Naive thymus-derived CD8-positive, alpha-beta T cell (primary cell): ENCODE measurements at places on chromosomes 13 and 19. TPM values are rescaled to one million over a fixed set of nuclear protein-coding genes. Genes with fewer than 3 reads are reported as not detected.

The ZNF790 gene
- total RNA-seq, result 20.6 TPM

DNA sequence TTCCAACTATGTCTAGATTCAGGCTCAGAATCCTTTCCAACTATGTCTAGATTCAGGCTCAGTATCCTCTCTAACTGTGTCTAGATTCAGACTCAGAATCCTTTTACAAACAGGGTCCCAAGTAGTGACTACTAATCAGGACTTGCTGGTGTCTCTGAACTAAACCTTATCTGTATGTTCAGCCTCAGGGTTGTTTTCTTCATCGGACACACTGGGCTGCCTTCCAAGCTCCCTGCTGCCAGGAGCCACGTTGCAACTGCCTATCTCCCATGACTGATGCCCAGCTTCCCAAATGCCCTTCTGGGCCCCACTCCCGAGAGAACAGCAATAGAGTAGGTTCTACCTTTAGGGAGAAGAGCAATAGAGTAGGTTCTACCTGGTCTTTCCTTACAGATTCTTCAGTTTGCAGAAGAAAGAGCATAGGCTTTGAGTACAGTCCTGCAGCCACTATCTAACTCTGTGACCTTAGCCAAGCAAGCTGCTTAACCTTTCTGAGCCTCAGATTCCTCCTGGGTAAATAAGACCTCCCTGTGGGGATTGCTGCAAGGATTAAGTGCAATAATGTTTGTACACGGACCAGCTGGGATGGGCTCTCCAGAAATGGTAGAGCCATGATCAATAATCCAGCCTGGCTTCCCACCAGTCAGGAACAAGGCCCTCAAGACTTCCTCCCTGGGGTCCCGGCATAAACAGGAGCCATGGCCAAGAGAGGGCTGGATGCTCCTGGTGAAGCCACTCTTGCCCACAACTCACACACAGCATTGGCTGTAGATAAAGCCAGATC is 61.5 kb downstream of the ZIC5 start:
- no peaks in the 10 kb centered on the region for H3K36me3 ChIP-seq
- no peaks in the 10 kb centered on the region for H3K4me1 ChIP-seq
- peaks cover 66% of the 10 kb centered on the region for H3K27me3 ChIP-seq
- H3K27ac ChIP-seq, result no peak overlapping the region

- H3K4me1 ChIP-seq, result peaks cover 44% of the 10 kb centered on the region
- DNase-seq, result no peak
- H3K27ac ChIP-seq, result no peak overlapping the region
Observed at GRCh38 chr19:6531956-6532243, 1.1 kb downstream of the TNFSF9 start.

The DGKH gene
- total RNA-seq, result 5.2 TPM

DNA sequence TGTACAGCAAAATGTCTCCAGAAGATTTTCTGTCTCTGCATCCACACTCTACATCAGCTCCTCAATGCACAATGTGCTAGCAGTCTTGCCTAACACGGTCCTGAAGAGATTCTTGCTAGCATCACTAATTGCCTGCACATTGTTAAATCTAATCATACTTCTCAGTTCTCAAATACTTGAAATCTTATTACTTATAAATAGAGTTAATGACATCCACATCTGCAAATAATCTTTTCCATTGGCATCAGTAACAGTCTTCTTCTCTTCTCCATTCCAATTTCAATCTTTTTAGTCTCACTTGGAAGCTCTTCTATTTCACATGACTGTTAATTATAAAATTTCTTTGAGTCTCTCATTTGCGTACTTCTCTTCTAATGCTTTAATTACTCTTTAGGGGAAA is 630.5 kb upstream of the SLITRK6 start:
- no peaks in the 10 kb centered on the region for H3K36me3 ChIP-seq
- no peak overlapping the region for H3K4me3 ChIP-seq
- DNase-seq, result no peak
- no peak overlapping the region for H3K27ac ChIP-seq

- H3K27ac ChIP-seq, result no peak overlapping the region
- no peak for DNase-seq
- no peaks in the 10 kb centered on the region for H3K36me3 ChIP-seq
Observed at GRCh38 chr13:30861836-30862467, 44.1 kb upstream of the MEDAG start.

The DDX49 gene
- 39.4 TPM for total RNA-seq

GRCh38 chr19:33434886-33435705 is 61.6 kb downstream of the CEBPG start:
- H3K4me3 ChIP-seq, result no peak overlapping the region
- H3K27me3 ChIP-seq, result no peaks in the 10 kb centered on the region
- no peaks in the 10 kb centered on the region for H3K36me3 ChIP-seq
- no peak overlapping the region for H3K27ac ChIP-seq
- peaks cover 11% of the 10 kb centered on the region for H3K4me1 ChIP-seq
- no peak for DNase-seq

The N4BP2L2 gene
- total RNA-seq, result 332 TPM

DNA sequence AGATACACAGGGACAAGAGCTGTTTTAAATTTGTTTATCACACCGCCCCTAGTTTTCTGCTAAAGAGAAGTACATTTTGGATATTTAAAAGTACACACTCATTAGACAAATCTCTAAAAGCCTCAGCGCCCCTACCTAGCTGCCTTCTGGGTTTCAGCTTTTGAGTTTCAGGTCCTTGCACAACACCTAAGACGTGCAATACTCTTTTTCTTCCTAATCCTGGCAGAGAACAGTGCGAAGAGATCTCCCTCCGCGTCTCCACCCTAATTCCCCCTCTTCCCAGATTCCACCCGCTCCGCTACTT is 421 bp upstream of the KLF5 start:
- peak overlapping the region; percentile 90 for H3K27ac ChIP-seq
- no peak for DNase-seq

GRCh38 chr19:2060884-2061494 is 9.9 kb upstream of the MKNK2 start:
- no peaks in the 10 kb centered on the region for H3K36me3 ChIP-seq
- H3K27me3 ChIP-seq, result no peaks in the 10 kb centered on the region
- H3K27ac ChIP-seq, result peak overlapping the region; percentile 98
- no peak for DNase-seq
- peak overlapping the region; percentile 96 for H3K4me3 ChIP-seq

DNA sequence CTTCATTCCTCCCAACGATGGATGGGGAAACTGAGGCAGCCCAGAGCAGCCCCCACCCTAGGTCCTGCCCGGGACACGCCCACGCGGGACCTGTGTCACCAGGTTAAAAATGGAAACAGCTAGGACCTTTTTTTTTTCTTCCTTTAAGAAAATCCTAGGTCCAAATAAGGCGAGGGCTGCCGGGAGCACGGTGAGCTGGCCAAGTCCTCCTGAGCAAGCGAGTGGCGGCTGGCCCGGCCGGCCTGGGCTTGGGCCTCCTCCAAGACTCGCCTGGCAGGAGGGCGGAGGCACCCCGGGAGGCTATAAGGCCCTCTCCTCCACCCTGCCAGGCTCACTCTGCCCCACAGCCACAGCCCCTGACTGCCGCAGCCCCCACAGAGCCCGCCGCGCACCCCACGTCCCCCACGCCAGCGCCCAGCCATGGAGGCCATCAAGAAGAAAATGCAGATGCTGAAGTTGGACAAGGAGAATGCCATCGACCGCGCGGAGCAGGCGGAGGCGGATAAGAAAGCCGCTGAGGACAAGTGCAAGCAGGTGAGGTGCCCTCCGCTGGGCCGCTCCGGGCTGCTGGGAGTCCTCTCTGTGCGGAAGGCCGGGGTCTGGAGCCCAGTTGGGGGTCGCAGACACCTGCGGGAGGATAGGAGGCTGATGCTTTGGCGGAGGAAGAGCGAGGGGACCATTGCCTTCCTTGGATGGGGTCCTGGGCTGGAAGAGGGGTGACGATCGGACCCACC is 8.9 kb upstream of the TPM4 start:
- peaks cover 20% of the 10 kb centered on the region for H3K4me1 ChIP-seq
- H3K4me3 ChIP-seq, result no peak overlapping the region
- no peak overlapping the region for H3K27ac ChIP-seq
- no peak for DNase-seq
- no peaks in the 10 kb centered on the region for H3K36me3 ChIP-seq

- no peak overlapping the region for H3K27ac ChIP-seq
- peak overlapping the region; percentile 86 for H3K4me3 ChIP-seq
- peaks cover under 1% of the 10 kb centered on the region for H3K36me3 ChIP-seq
- DNase-seq, result peak; percentile 8
- H3K27me3 ChIP-seq, result no peaks in the 10 kb centered on the region
Observed at GRCh38 chr19:2455851-2456570, 748 bp downstream of the LMNB2 start.

The DYRK1B gene
- 18.0 TPM for total RNA-seq

DNA sequence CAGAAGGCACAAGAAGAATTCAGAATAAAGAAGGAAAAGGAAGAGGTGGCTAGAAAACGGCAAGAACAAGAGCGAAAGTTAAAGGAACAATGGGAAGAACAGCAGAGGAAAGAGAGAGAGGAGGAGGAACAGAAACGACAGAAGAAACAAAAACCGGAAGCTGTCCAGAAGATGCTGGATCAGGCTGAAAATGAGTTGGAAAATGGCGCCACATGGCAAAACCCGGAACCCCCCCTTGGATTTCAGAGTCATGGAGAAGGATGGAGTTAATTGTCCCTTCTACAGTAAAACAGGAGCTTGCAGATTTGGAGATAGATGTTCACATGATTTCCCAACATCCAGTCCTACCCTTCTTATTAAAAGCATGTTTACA is 6.7 kb downstream of the CD209 start:
- H3K27me3 ChIP-seq, result no peaks in the 10 kb centered on the region
- peaks cover 25% of the 10 kb centered on the region for H3K4me1 ChIP-seq
- no peak overlapping the region for H3K27ac ChIP-seq
- no peak for DNase-seq
- no peaks in the 10 kb centered on the region for H3K36me3 ChIP-seq

GRCh38 chr19:9885077-9885552 is 50.0 kb downstream of the PIN1 start:
- no peaks in the 10 kb centered on the region for H3K36me3 ChIP-seq
- no peak overlapping the region for H3K4me3 ChIP-seq
- no peak overlapping the region for H3K27ac ChIP-seq
- H3K27me3 ChIP-seq, result no peaks in the 10 kb centered on the region
- no peak for DNase-seq
- H3K4me1 ChIP-seq, result peaks cover 3% of the 10 kb centered on the region

- peak; percentile 8 for DNase-seq
- no peaks in the 10 kb centered on the region for H3K36me3 ChIP-seq
- no peaks in the 10 kb centered on the region for H3K27me3 ChIP-seq
Observed at GRCh38 chr19:56314018-56314380, 640 bp downstream of the ZSCAN5A start.

GRCh38 chr19:1655131-1655981 is 2.9 kb upstream of the TCF3 start:
- DNase-seq, result no peak
- H3K27ac ChIP-seq, result no peak overlapping the region
- H3K36me3 ChIP-seq, result peaks cover 2% of the 10 kb centered on the region
- H3K4me3 ChIP-seq, result no peak overlapping the region

GRCh38 chr13:25371158-25371874 is 458 bp upstream of the ATP8A2 start:
- H3K27me3 ChIP-seq, result peaks cover 67% of the 10 kb centered on the region
- H3K4me3 ChIP-seq, result peak overlapping the region; percentile 63
- no peak for DNase-seq

DNA sequence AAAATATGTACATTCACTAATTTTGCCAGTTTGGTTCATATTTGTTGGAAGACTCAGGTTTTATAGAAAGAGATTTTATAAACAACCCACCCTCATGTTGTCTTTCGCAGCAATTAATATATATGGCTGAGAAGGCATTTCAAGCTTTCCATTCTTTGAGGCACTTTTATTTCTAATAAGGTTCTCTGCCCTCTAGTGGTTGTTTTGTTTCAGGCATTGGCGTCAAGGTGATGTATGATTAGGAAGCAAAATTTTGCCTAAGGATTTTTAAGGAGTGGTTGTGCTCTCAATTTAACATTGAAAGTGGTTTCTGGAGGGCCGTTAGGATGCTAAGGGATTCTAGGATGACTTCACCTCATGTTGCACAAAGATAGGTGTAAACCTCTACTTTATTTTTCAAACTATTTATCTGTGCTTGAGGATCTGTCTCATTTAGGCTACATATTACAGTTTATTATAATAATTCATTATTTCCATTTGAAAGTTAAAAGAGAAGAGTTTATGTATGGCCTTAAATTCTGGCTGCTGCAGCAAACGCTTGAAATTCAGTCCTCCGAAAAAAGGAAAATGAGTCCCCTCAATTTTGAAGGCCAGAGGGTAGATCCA is 35.9 kb downstream of the OXGR1 start:
- no peak overlapping the region for H3K4me3 ChIP-seq
- H3K4me1 ChIP-seq, result no peaks in the 10 kb centered on the region

The ZNF724 gene
- 7.8 TPM for total RNA-seq

GRCh38 chr13:20264271-20265018 is 32.3 kb upstream of the GJB6 start:
- no peak overlapping the region for H3K27ac ChIP-seq
- no peaks in the 10 kb centered on the region for H3K36me3 ChIP-seq
- no peaks in the 10 kb centered on the region for H3K27me3 ChIP-seq
